ENCODE measurements at places on chromosomes 13 and 19. TPM values are rescaled to one million over a fixed set of nuclear protein-coding genes. Genes with fewer than 3 reads are reported as not detected.
A peak's percentile ranks its signal among the peaks of the same experiment; 100 is the strongest.

DNA sequence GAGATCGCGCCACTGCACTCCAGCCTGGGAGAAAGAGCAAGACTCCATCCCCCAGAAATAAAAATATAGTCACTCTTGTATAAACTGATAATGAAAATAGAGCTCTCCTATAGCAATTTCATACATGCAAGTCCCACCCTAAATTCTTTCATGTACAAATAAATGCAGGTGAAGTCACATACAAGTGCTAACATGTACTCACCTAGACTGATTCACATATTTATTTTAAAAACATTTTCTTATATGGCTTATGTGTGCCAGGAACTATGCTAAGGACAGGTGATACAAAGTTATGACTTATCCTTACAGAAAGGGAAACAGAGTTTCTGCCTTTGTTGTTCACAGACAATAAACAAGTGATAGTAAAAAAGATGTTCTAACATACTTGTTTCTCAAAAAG is 32.0 kb downstream of the USP12 start:
- no peak overlapping the region for H3K4me3 ChIP-seq
- no peak for DNase-seq
- peaks cover 7% of the 10 kb centered on the region for H3K4me1 ChIP-seq

DNA sequence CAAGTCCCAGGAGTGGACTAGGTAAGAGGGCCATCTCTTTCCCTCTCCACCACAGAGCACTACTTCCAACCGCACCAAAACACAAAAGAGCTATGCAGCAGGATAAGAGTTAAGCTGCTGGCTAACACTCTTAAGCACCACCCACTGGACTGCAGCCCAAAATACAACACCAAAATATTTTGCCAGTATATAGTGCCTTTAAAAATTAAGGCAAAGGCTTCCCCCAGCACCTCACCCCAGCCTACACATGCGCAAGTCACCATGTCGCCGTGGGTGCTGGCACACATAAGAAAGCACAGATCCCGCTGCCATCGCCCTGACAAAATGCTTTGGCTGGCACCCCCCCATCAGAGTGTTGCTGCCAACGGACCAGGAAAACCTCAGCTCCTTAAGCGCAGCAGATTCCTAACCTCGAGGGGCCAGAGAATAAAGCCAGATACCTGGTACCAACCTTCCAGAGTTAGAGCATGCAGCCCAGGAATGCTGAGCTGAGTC is 608.3 kb downstream of the PCDH17 start:
- H3K27me3 ChIP-seq, result no peaks in the 10 kb centered on the region
- H3K4me3 ChIP-seq, result no peak overlapping the region
- H3K4me1 ChIP-seq, result no peaks in the 10 kb centered on the region

GRCh38 chr13:100502446-100502845 is 86.1 kb downstream of the GGACT start:
- H3K4me3 ChIP-seq, result no peak overlapping the region
- no peak overlapping the region for H3K27ac ChIP-seq
- no peaks in the 10 kb centered on the region for H3K36me3 ChIP-seq
- no peaks in the 10 kb centered on the region for H3K27me3 ChIP-seq
- H3K4me1 ChIP-seq, result peaks cover 13% of the 10 kb centered on the region

DNA sequence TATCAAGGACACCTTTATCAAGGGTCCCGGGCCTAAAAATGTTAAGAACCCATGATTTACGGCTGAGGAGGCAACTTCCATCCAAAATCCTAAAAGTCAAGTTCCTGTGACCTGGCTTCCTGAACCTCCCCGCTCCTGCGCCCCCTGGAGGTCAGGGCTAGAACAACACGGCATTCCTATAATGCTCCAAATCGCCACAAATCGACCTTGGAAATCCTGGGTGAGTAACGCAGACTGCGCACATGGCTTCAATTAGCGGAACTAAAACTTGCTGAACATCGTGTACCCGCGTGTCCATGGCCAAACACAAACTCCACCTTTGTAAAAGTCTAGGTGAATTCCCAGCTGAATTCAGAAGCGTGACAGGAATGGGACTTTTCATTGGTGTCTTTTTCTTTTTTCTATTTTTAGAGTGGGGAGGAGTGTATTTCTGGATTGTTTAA is 4.3 kb upstream of the C5AR1 start:
- no peaks in the 10 kb centered on the region for H3K36me3 ChIP-seq
- no peak overlapping the region for H3K4me3 ChIP-seq
- peaks cover 12% of the 10 kb centered on the region for H3K4me1 ChIP-seq
- no peak overlapping the region for H3K27ac ChIP-seq
- H3K27me3 ChIP-seq, result no peaks in the 10 kb centered on the region

GRCh38 chr19:38648769-38649304 is 1.4 kb downstream of the ACTN4 start:
- no peaks in the 10 kb centered on the region for H3K27me3 ChIP-seq
- H3K36me3 ChIP-seq, result peaks cover 38% of the 10 kb centered on the region
- DNase-seq, result no peak
- peak overlapping the region; percentile 95 for H3K4me3 ChIP-seq
- H3K27ac ChIP-seq, result peak overlapping the region; percentile 88

- no peak overlapping the region for H3K27ac ChIP-seq
- no peaks in the 10 kb centered on the region for H3K36me3 ChIP-seq
- no peaks in the 10 kb centered on the region for H3K27me3 ChIP-seq
- H3K4me1 ChIP-seq, result no peaks in the 10 kb centered on the region
- no peak overlapping the region for H3K4me3 ChIP-seq
Measured at GRCh38 chr13:67095621-67096020, 134.5 kb downstream of the PCDH9 start.

GRCh38 chr13:63161219-63161618 is 1745.6 kb upstream of the PCDH20 start:
- H3K4me3 ChIP-seq, result no peak overlapping the region
- no peaks in the 10 kb centered on the region for H3K27me3 ChIP-seq
- H3K4me1 ChIP-seq, result no peaks in the 10 kb centered on the region
- no peak overlapping the region for H3K27ac ChIP-seq
- H3K36me3 ChIP-seq, result no peaks in the 10 kb centered on the region

GRCh38 chr19:29277102-29277501 is 64.2 kb upstream of the UQCRFS1 start:
- H3K36me3 ChIP-seq, result no peaks in the 10 kb centered on the region
- H3K4me1 ChIP-seq, result peaks cover 10% of the 10 kb centered on the region
- H3K27ac ChIP-seq, result peak overlapping the region; percentile 72
- H3K4me3 ChIP-seq, result no peak overlapping the region
- peak; percentile 80 for DNase-seq

DNA sequence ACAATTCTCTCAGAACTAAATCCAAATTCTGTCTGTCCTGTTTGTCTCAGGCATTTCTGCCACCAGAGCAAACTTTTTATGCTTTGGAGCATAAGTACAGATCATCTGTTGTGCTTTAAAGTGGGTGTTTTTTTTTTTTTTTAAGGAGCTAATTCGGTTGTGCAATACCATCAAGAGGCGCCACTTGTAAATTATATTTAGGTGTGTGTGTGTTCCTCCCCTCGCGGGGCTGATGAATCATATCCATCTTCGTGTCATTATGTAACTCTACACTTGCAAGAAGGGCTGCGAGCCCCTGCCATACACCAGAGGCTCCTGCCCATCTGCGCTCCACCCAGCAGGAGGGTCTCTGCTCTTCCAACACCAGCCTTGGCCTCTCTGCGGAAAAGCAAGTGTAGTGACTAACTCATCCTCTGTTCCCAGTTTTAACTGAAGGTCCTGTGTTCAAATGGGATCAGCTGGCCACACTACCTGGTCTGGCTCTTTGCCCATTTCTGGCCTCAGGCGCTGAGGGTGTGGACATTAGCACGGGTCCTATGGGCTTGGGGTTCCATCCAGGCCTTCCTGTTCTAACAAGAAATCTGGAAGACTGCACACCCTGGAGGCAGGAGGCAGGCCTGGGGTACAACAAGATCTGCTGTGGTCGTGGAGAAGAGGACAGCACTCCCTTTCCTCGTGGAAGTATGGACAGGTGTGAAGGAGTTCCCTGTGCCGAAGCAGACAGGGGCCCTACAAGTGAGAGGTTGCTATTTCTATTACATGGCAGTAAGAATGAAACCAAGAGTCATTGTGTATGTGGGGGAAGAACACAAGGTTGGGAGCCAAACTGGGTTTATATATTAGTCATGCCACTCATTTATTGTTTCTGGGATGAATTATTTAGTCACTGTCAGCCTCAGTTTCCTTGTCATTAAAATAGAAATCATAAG is 96.1 kb upstream of the MBNL2 start:
- no peaks in the 10 kb centered on the region for H3K36me3 ChIP-seq
- no peak for DNase-seq
- H3K27ac ChIP-seq, result no peak overlapping the region
- peaks cover 4% of the 10 kb centered on the region for H3K27me3 ChIP-seq
- H3K4me1 ChIP-seq, result no peaks in the 10 kb centered on the region

DNA sequence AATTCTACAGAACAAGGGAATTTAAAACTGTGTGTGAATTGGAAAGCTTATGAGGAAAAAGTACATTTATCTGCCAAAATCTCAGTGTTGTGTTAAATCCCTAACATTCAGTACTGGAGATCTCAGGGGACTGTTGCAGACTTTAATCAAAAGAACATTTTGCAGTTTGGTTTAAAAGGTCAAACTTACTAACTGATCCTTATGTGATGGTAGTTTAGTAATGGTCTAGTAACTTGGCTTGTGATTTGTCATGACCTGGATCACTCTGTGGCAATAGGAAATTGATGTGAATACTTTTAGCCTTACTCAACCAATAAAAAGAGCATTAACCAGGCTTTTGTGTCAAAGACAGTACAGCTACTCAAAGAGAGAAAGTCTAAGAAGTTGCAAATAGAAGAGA is 862.1 kb upstream of the MIR17HG start:
- H3K4me3 ChIP-seq, result no peak overlapping the region
- DNase-seq, result no peak
- H3K36me3 ChIP-seq, result no peaks in the 10 kb centered on the region
- H3K27ac ChIP-seq, result no peak overlapping the region

GRCh38 chr13:32426990-32427851 is 709 bp downstream of the N4BP2L1 start:
- peaks cover 36% of the 10 kb centered on the region for H3K36me3 ChIP-seq
- peaks cover 44% of the 10 kb centered on the region for H3K4me1 ChIP-seq
- peak overlapping the region; percentile 86 for H3K4me3 ChIP-seq
- H3K27ac ChIP-seq, result peak overlapping the region; percentile 97
- no peaks in the 10 kb centered on the region for H3K27me3 ChIP-seq

- H3K27ac ChIP-seq, result no peak overlapping the region
- H3K36me3 ChIP-seq, result no peaks in the 10 kb centered on the region
- H3K4me3 ChIP-seq, result no peak overlapping the region
- no peak for DNase-seq
Measured at GRCh38 chr13:53847502-53847901, 818.9 kb downstream of the OLFM4 start.

DNA sequence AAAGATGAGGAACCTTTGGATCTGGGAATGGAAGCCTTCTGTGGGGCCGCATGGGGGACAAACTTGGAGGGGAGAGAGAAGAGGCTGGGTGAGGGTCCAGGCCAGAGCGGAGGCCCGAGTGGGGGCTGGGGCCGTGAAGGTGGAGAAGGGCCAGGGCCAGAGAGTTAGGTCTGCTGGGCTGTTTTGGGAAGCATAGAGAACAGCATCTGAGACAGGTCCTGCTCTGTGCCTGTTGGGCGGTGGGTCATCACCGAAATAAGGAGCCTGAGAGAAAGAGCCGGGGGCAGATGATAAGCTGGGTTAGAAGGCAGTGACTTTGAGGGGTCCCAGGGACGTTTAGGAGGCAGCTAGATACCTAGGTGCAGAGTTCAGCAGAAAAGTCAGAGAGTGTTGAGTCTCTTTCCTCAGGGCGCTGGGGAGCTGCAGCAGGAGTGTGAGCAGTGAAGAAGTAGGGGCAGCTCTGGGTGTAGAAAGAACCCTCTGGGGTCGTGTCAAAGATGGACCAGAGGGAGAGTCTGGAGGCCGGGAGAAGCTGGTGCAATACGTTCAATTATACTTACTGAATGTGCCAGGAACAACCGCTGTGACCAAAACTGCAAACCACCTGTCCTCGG is 2.7 kb downstream of the SPACA6 start:
- DNase-seq, result no peak
- no peaks in the 10 kb centered on the region for H3K4me1 ChIP-seq
- peaks cover 4% of the 10 kb centered on the region for H3K27me3 ChIP-seq

GRCh38 chr19:42239544-42240220 is 2.7 kb downstream of the GSK3A start:
- peaks cover 39% of the 10 kb centered on the region for H3K4me1 ChIP-seq
- H3K4me3 ChIP-seq, result no peak overlapping the region
- no peaks in the 10 kb centered on the region for H3K27me3 ChIP-seq

GRCh38 chr19:50330365-50331078 is 1.3 kb upstream of the KCNC3 start:
- peaks cover 45% of the 10 kb centered on the region for H3K27me3 ChIP-seq
- peak; percentile 89 for DNase-seq
- peak overlapping the region; percentile 78 for H3K27ac ChIP-seq
- H3K4me1 ChIP-seq, result peaks cover 76% of the 10 kb centered on the region
- peak overlapping the region; percentile 68 for H3K4me3 ChIP-seq
- H3K36me3 ChIP-seq, result peaks cover 15% of the 10 kb centered on the region

- H3K4me1 ChIP-seq, result no peaks in the 10 kb centered on the region
- DNase-seq, result no peak
- H3K36me3 ChIP-seq, result no peaks in the 10 kb centered on the region
- no peak within 1 kb of the TSS for H3K4me3 ChIP-seq
Measured at GRCh38 chr19:9178901-9179300, at the start of gene OR7D2. OR7D2 (plus strand) TSS chr19:9178979; CDS start chr19:9185782, 6,803 bp downstream.

- peak within 1 kb of the TSS; percentile 77 for H3K27ac ChIP-seq
- H3K4me1 ChIP-seq, result peaks cover 50% of the 10 kb centered on the region
- DNase-seq, result peak; percentile 77
- H3K27me3 ChIP-seq, result no peaks in the 10 kb centered on the region
Measured at GRCh38 chr13:40789275-40790153, at the start of gene SLC25A15. SLC25A15 (plus strand) TSS chr13:40789611; CDS start chr13:40793227, 3,616 bp downstream.

The C19orf67 gene
- not detected for total RNA-seq

The PDX1 gene
- not detected for total RNA-seq

The ZNF546 gene
- total RNA-seq, result 5.2 TPM

The TLE5 gene
- 655 TPM for total RNA-seq

The CYP4F11 gene
- total RNA-seq, result not detected

The TSSK6 gene
- total RNA-seq, result 3.9 TPM

The TRPC4 gene
- total RNA-seq, result not detected

The TTYH1 gene
- 1.3 TPM for total RNA-seq

The GDF15 gene
- not detected for total RNA-seq

The TTC9B gene
- total RNA-seq, result not detected

The SIGLECL1 gene
- total RNA-seq, result not detected

The TPTE2 gene
- not detected for total RNA-seq

The CCDC70 gene
- total RNA-seq, result not detected

The SLC7A10 gene
- total RNA-seq, result not detected

The CYP4F2 gene
- total RNA-seq, result not detected

The ZNF20 gene
- 3.2 TPM for total RNA-seq

The CEACAM3 gene
- total RNA-seq, result not detected

The PLK5 gene
- total RNA-seq, result not detected

The CD33 gene
- total RNA-seq, result 4.0 TPM

Measured in activated CD8-positive, alpha-beta T cell treated with anti-CD3 and anti-CD28 coated beads, Interleukin-2, amount 10 ng/mL, durations not matched to agents 7 days and 5 days (primary cell).